ENCODE measurements at places on chromosomes 13 and 19.

GRCh38 chr19:48760504-48761205, 5.3 kb downstream of the FGF21 start:
- DNase-seq: no peak

DNA sequence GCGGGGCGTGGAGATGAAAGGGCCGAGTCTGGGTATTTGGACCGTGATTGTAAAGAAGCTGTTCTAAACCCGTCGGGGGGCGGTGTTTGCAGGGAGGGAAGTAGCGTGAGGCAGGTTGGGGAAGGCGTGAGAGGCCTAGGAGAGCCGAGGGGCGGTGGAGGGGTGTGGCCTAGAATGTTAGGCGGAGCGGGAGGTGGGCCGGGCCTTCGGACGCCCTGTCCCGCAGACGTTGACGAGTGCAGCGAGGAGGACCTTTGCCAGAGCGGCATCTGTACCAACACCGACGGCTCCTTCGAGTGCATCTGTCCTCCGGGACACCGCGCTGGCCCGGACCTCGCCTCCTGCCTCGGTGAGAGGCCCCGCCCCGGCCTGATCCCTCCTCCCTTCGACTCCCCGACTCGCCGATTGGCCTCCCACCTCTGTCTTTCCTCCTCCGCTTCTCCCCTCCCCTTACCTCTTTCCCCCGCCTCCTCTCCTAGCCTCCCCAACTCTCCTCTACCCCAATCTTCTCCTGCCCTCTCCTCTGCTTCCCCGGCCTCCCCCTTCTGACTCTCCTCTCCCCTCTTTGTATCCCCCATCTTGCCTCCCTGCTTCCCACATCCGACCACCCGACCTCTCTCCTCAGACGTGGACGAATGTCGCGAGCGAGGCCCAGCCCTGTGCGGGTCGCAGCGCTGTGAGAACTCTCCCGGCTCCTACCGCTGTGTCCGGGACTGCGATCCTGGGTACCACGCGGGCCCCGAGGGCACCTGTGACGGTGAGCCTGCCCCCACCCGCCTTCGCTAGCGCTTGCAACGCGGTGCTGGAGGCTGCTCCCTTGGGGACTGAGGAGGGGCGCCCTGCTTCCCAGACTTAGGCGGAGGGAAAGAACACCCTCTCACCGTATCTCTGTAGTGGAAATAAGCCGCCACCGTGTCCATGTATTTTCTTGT, 12.8 kb downstream of the LTBP4 start:
- no peak for DNase-seq

DNA sequence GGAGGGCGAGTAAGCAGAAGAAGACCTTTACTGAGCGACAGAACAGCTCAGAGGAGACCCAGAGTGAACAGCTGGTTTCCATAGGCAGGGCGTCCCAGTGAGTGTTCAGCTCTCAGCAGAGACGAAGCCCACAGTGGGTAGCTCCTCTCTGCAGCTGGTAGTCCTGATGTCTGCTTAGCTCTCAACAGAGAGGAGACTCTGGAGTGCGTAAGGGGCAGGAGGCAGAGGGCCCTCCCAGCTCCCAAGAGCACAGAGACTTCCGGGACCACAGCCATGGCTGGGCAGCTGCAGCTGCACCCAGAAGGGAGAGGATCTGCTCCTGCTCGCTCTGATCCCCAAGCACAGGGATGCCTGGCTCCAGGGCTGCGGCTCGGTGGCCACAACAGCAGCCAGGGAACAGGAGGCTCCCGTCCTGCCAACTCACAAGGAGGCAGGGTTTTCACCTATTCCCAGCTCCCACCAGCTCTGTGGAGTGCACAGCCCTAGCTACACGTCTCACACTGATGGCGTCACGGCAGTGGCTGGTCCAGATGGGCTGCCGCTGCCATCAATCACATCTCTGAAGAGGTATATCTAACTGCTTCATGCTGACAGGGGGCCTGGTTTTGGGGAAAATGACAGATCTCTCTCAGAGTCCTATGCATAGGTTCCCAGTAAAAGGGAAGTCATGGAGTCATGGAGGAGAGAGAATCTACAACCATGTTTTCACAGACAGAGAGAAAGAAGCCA, 2660.1 kb upstream of the PCDH20 start:
- no peak for DNase-seq

GRCh38 chr13:50911081-50911631, 1.6 kb downstream of the RNASEH2B start:
- DNase-seq: no peak
